ENCODE measurements at places on chromosomes 3 and 15.

DNA sequence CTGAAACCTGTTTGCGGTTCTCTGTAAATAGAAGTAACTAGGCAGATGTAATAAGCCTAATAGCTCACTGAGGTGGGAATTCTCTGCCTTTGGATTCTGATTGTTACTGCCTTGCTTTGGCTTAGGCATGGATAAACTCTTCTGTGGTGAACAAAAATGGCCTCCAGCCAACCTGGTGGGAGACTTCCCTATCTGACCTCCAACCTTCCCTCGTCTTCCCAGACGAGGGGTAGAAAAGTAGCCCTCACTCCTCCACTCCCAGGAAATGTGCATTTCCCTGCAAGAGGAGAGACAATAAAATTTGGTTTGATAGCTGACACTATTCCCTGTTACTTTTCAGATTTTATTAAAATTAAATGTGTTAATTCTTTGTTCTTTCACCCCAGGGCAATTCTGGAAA lies 606 bp upstream of the CD96 start:
- no peak for DNase-seq

GRCh38 chr15:91921188-91921842 lies 67.8 kb downstream of the SLCO3A1 start:
- DNase-seq, result peak; percentile 37

- no peak for DNase-seq
Observed at GRCh38 chr15:58951388-58952007, 18.0 kb upstream of the SLTM start.

DNA sequence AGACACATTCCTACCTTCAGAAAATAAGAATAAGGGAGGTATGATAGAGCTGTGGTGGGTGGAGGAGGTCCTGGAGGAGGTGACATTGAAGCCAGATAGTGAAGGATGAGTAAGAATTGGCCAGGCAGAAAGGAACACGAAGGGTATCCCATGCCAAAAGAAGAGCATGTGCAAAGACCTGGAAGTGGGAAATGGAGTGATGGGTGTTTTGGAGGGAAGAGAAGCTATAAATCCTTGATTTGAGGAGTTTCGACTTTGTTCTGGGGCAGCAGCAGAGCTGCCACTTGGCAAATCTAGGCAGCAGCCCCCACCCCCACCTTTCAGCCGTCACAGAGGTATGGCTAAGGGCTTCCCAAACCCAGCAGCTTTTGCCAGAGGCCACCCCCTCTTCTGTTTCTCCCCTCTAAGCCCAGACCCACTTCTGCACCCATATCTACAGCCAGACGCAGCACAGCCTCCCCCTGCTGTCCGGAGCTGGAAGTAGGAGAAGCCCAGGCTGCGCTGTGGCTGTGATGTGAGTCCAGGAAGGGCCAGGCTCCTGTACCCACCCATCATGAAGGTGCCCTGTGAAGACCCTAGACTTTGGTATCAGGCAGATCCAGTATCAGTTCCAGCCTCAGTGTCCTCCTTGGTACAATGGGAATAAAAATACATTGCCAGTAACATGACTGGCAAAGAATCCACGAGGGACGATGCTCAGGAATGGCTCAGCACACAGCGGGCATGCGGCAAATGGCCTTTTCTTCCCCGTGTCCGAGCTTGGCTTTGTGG lies 188.7 kb upstream of the LINGO1 start:
- no peak for DNase-seq

DNA sequence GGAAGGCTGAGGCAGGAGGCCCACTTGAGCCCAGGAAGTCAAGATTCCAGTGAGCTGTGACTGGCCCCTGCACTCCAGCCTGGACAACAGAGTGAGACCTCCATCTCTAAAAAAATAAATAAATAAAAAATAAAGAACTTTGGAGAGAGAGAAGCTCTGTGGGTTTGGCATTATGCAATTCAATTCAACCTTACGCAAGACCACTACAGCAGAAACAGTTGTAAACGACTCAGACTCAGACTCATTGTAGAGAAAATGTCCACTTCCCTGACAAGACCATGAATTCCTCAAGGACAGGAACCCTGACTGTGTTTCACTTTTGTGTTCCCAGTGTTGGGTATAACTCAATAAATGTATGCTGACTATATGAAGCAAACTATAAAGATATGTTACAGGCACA lies 90.3 kb upstream of the C3orf80 start:
- DNase-seq, result no peak

GRCh38 chr3:129514110-129514509 lies 14.3 kb upstream of the RHO start:
- no peak for DNase-seq

GRCh38 chr3:126432361-126433104 lies 37.8 kb downstream of the CFAP100 start:
- DNase-seq, result no peak

DNA sequence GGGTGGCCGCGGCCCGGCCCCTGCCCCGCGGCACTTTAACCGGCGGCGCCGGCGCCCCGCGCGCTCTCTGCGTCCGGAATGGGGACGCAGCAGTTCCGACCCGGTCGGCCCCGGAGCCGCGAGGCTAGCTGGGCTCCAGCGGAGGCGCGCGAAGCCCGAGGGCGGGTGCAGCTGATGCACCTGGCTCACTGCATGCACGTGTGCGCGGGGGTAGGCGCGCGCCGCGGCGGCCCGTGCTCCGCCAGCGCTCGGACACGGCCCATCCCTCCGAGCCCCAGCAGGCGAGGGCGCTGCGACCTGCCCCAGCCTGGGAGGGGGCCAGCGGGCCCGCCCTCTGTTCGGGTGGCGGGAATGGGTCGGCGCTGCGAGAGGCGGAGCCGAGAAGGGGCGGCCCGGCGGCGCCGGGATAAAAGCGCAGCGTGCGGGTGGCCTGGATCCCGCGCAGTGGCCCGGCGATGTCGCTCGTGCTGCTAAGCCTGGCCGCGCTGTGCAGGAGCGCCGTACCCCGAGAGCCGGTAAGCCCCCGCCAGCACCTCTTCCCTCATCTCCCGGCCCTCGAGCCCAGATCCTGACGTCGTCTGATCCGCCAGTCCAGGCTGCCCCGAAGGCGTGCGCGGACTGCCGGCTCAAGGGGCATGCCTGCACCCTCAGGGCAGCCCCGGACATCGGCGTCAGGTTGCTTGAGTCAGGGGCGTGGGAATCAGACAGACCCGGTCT lies at the start of the genes CHDH and IL17RB:
Gene CHDH, minus strand, starts transcription at position 286 of the 717 bp plus-strand sequence. CDS start 22,411 bp downstream, outside the sequence.
Gene IL17RB, plus strand, starts transcription at position 435 of the 717 bp plus-strand sequence. Its CDS starts 21 bp downstream, at position 456.
- no peak for DNase-seq

GRCh38 chr3:36652104-36652503 lies 112.2 kb downstream of the DCLK3 start:
- DNase-seq, result no peak

GRCh38 chr3:4520033-4520816 lies 27.1 kb downstream of the ITPR1 start:
- DNase-seq, result no peak

GRCh38 chr3:87461036-87461435 lies 184.7 kb upstream of the POU1F1 start:
- DNase-seq, result no peak

GRCh38 chr3:56860939-56861338 lies 59.2 kb upstream of the ARHGEF3 start:
- DNase-seq, result no peak

- DNase-seq, result no peak
Observed at GRCh38 chr3:76638006-76638405, 401.9 kb upstream of the ROBO2 start.

GRCh38 chr15:49645941-49646340 lies 25.1 kb downstream of the DTWD1 start:
- DNase-seq, result no peak

DNA sequence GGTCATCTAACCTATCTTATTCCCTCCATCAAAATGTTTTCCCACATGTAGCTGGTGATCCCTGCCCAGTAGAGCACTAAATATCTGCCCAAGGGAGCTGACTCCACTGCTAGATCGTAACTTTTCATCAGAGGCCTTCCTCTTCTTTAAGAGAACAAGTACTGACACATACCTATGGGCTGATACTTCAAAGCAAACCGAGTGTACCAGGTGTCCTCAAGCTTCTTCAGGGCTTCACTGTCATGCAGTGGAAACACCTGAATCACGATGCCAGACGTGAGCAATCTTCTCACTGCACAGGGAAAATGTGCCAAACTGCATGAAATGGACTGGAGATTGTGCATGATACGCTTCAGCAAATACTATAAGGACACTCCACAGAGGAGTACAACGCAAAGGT lies 41.6 kb downstream of the ANO10 start:
- DNase-seq, result no peak

- no peak for DNase-seq
Observed at GRCh38 chr15:57089815-57090495, 171.5 kb downstream of the TCF12 start.

DNA sequence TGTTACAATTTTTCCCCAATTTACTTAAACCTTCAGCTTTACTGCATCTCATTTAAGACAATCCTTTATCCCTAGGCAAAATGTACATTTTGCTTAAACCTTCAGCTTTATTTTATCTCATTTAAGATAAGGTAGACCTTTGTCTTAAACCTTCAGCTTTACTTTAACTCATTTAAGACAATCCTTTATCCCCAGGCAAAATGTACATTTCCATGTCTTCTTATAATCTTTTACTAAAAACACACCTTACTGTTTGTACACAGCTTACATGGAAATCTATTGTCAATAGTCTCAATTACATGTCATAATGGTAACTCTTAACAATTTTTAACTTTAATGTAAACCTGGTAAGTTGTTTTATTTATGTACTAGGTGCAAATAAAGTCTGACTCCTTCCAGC lies 58.7 kb upstream of the MKRN3 start:
- DNase-seq, result no peak

DNA sequence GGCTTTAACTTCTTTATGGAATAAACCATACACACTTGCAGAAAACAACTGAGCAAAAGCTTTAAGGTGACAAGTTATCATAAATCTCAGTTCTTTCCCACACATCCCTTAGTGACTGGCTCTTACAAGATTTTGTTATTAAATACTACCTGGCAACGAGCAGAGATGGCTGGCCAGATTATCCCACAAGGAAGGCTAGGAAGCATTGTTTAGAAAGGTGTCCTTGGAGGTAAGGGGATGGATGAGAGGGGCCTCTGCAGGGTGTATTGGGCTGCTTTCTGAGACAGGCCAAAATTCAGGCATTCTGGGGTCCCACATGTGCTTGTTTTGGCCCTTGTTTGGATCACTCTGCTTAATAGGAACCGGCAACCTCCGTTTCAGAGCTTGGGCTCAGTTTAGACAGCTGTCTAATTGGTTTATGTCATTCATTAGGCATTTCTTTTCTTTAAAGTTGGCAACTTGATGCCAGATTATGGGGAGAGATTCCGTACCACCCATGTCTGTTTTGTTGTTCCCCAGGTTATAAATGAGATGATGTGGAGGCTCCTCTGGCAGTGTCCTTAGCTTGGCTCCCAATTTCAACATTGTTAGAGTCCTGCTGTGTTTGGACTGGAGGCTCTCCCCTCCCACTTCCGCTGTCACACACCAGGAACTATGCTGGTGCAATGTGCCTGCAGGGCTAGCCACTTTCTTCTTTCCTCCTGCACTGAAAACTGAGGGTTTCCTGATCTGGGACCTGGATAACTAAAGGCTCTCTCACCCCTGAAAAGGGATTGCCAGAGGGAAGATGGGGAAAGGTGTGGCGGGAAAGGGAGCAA lies 121.1 kb downstream of the TPRG1 start:
- no peak for DNase-seq

- no peak for DNase-seq
Observed at GRCh38 chr3:89364314-89364713, 256.9 kb downstream of the EPHA3 start.

GRCh38 chr3:49855662-49856061 lies 702 bp downstream of the TRAIP start:
- no peak for DNase-seq

- DNase-seq, result no peak
Observed at GRCh38 chr15:74208496-74208895, 5.9 kb upstream of the STRA6 start.

DNA sequence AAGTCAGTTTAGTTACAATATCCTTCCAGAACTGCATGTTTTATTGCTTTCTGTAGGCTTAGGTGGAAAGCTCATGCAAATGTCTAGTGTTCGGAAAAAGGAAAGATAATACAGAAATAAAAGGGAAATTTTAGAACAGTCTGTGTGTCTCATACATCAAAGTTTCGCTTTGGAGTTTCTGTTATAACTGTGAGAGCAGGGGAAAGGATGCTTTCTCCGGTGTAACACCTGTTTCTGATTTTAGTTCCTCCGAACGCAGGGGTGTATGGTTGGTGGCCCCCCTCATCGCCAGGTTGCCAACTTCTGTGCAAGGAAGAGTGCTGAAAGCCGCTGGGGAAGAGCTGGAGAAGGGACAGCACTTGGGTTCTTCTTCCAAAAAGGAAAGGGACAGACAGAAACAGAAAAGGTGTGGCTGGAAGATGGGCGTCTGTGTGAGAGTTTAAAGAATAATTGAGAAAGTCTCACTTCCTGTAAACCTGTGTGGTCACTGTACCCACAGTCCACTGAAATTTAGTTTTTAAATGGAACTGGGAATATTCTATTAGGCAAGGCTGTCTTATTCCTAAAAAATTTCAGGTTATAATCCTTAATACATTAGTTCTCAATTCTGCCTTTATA lies 6.7 kb downstream of the P2RY12 start:
- no peak for DNase-seq

DNA sequence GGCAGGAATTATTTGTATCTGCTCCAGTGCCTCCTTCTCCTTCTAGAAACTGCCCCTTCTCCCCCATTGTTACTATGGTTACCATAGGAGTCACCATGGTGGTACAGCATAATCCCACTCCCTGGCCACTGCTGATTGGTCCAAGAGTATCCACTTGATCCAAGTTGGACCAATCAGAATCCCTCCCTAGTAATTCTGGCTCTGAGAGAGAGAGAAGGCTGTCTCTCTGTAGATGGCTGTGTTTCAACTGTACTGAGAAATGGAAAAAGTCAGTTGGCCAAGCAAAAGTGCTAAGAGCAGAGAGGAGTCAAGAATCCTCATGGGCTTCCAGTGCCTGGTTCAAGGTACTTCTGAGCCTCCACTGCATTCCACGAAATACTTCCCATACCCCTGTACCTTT lies 120.6 kb upstream of the SPATA12 start:
- no peak for DNase-seq

GRCh38 chr3:106714400-106714799 lies 662.8 kb upstream of the CCDC54 start:
- no peak for DNase-seq

GRCh38 chr15:45439521-45440260 lies 61.3 kb upstream of the GATM start:
- no peak for DNase-seq

GRCh38 chr15:92140796-92141195 lies 252.9 kb upstream of the ST8SIA2 start:
- DNase-seq, result no peak

- DNase-seq, result no peak
Observed at GRCh38 chr3:16723978-16724377, 118.8 kb upstream of the DAZL start.

- no peak for DNase-seq
Observed at GRCh38 chr3:11565072-11565471, 78.6 kb downstream of the VGLL4 start.

All from CD4-positive, alpha-beta T cell treated with Interferon gamma for 1 hour (primary cell).